Cardiac muscle cell (in vitro differentiated cells and primary cell): ENCODE measurements at places on chromosomes 2 and 18. TPM values are rescaled to one million over a fixed set of nuclear protein-coding genes. Genes with fewer than 3 reads are reported as not detected.

ABCA12 gene
- 0.01 TPM in 1 of 2 replicates, not detected in the other for polyA plus RNA-seq

GRCh38 chr2:11639503-11639902 lies 30.5 kb downstream of the NTSR2 start:
- DNase-seq = no peak
- no peaks in the 10 kb centered on the region for H3K4me1 ChIP-seq
- H3K27me3 ChIP-seq = no peaks in the 10 kb centered on the region
- H3K36me3 ChIP-seq = peaks cover 53% of the 10 kb centered on the region
- no peak overlapping the region for H3K27ac ChIP-seq

- DNase-seq = no peak
- no peaks in the 10 kb centered on the region for H3K4me1 ChIP-seq
- no peaks in the 10 kb centered on the region for H3K27me3 ChIP-seq
- H3K27ac ChIP-seq = no peak overlapping the region
Observed at GRCh38 chr18:65821911-65822310, 71.1 kb downstream of the CDH7 start.

GPD2 gene
- polyA plus RNA-seq = 8.1 and 11.3 TPM in 2 replicates

DNA sequence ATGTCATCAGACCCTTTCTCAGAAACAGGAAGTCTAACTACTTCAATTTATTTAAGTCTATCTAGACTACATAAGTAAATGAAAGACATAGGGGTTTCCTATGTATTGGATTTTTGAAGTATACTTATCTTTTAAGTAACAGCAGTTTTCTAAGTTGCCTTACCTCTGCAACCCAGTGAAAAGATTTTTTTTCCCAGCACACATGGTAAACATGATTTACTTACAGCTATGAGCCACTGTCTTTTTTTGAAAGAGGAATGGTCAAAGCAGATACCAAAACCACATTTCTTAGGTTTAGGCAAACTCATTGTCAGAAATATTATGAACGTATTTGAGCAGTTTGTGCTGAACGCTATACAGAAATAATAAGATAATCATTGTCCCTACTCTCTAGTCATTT lies 78.7 kb upstream of the OTX1 start:
- DNase-seq = no peak
- H3K27ac ChIP-seq = no peak overlapping the region
- no peaks in the 10 kb centered on the region for H3K36me3 ChIP-seq

- no peak for DNase-seq
- H3K27ac ChIP-seq = no peak overlapping the region
- H3K4me3 ChIP-seq = no peak overlapping the region
- H3K36me3 ChIP-seq = no peaks in the 10 kb centered on the region
- peaks cover 3% of the 10 kb centered on the region for H3K27me3 ChIP-seq
Observed at GRCh38 chr2:128617029-128617590, 298.4 kb upstream of the HS6ST1 start.

C1QL2 gene
- 0.60 TPM in 1 of 2 replicates, not detected in the other for polyA plus RNA-seq
